GM13976 (cell line): ENCODE measurements at places on chromosomes 6 and 20.
A peak's percentile ranks its signal among the peaks of the same experiment; 100 is the strongest.

DNA sequence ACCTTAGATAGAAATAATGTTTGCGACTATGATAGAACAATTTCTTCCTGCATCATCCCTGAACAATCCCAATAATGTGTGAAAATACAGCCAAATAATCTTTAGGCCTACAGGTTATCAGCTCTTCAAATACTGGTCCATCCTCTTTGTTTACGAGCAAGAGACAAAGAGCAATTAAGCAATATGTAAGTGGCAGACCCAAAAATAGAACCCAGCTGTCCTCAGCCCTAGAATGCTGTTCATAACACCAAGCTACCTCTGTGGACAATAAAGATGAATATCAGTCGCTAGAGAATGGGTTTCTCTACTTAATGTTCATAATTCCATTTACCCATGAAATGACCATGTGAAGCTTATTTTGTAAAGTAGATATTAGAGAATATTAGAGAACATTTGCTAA, 28.4 kb upstream of the OSTM1 start:
- DNase-seq, result no peak

GRCh38 chr6:9482030-9482738, 932.7 kb downstream of the TFAP2A start:
- DNase-seq, result no peak

DNA sequence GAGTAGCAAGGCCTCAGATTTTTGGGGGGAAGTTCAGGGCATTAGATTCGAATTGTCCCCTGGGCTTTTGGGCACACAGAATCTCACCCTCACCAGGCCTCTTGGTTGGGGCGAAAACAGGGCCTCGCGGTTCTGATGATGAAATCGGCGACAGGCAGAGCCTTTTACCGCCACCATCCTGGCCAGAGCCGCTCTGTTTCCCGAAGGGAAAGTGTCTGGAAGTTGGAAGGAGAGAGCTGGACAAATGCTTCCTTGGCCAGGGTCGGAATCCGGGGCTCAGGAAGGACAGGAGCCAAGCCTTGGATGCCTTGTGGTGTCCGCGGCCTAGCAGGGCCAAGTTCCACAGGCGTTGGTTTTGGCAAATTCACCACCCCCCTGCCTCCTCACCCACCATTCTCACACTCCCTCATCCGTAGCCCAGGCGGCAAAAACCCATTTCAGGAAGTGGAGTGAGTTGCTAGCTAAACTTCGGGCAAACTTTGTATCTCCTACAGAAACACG, 3.5 kb upstream of the TFAP2A start:
- no peak for DNase-seq

GRCh38 chr6:80340686-80341085, 234.2 kb downstream of the BCKDHB start:
- no peak for DNase-seq

GRCh38 chr6:5782783-5783547, 223.8 kb downstream of the NRN1 start:
- no peak for DNase-seq

DNA sequence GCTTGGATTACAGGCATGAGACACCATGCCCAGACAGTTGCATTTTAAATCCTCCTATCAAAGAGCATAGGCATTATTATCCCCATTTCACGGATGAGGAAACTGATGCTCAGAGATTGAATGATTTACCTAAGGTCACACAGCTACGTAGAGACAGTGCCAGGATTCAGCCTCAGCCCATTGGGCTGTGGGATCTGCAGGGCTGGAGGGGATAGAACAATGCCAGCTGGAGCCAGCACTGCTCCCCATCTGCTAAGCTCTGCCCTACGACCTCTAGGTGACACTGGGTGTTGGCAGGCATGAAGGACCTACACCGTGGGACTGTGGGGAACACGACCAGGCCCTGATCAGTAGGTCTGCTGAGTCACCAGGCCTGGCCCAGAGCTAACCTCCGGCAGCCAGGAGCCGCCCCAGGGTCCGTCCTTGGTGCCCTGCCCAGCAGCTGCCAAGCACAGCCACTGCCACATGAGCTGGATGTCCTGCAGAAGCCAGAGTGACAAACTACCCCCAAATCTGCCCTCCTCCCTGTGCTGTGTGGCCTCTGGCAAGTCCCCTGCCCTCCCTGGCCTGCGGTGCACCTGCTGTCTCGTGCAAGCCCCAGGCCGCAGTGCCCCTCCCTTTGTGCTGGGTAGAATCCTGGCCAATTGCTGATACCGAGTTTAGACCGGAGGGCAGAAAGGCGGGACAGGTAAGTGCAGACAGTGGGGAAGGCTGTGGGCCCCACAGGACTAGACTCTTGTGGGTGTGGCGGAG, 47.6 kb upstream of the PTGIS start:
- DNase-seq, result no peak

DNA sequence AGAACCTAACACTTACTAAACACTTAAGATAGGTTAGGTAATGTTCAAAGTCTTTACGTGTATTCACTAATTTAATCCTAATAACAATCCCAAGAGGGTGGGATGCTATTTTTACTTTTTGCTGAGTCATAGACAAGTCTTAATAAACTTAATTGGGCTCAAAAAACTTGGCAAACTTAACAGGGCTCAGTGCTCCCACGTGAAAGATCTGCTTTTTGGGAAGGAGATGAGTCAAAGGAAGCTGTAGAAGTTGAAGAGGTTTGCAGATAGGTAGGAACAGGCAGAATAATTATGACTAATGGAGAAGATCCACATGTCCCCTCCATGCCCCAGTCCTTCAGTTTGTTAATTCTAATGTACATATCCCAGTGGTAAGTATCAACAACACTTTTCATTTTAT, 44.5 kb upstream of the STMND1 start:
- no peak for DNase-seq

GRCh38 chr6:70415247-70415646, 1.9 kb downstream of the FAM135A start:
- peak; percentile 28 for DNase-seq

DNA sequence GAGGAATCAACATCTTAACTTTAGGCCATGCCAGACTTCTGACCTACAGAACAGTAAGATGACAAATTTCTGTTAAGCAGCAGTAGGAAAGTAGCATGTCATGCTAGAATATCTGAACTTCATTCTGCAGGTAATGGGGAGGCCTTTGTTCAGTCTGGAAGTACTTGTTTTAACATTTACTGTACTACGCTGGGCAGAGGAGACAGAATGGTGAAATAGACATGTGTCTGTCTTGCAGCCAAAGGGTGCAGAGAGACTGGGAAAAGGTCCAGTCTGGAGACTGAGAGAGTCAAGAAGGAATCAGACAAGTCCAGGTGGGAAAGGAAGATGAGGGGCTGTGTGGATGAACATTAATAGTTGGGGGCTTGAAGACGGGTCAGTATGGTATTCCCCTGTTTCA, 17.5 kb upstream of the ZBTB2 start:
- no peak for DNase-seq

GRCh38 chr6:125414507-125414906, 112.7 kb upstream of the HDDC2 start:
- DNase-seq, result no peak
